ENCODE measurements at places on chromosomes 3 and 15. TPM values are rescaled to one million over a fixed set of nuclear protein-coding genes. Genes with fewer than 3 reads are reported as not detected.

- no peak for DNase-seq
Observed at GRCh38 chr3:64634417-64634816, 53.4 kb downstream of the ADAMTS9 start.

GRCh38 chr15:71780115-71780976 is 30.0 kb upstream of the NR2E3 start:
- DNase-seq: peak; percentile 76

DNA sequence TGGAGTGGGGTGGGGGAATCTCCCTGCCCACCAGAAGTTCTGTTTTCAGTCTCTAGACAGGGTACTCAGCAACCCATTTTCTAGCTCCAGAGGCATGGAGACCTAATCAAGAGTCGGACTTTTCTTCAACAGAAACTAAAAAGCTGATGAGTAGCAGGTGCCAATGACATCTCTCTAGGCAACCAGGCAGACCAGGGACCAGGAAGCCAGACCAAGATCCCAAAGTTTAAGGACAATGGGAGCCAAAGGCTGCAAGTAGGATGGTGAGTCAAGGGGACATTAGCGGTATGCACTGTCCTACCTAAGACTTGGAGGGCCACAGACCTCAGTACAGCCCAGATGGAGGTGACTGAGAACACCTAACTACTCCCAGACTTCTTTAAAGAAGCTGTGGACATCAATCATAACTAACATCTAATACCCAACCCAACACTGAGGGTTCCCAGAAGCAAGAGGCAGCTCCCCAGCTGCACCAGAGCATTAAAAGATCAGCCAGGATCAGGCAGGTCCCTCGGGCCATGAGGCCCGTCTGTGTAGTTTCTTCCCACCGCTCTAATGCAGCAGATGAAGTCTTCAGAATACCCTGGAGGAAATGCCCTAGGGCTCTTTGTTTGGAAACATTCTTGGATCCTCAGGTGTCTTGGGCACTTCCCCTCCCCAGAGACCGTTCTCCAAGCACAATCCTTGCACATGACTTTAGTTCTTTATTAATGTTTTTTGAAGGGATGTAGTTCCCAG is 979 bp downstream of the CCDC71 start:
- DNase-seq: peak; percentile 32

- DNase-seq: no peak
Observed at GRCh38 chr3:41715376-41715775, 246.5 kb downstream of the ULK4 start.

- no peak for DNase-seq
Observed at GRCh38 chr3:52801839-52802238, 7.2 kb downstream of the ITIH3 start.

- DNase-seq: no peak
Observed at GRCh38 chr3:20406611-20407011, 220.6 kb upstream of the SGO1 start.

DNA sequence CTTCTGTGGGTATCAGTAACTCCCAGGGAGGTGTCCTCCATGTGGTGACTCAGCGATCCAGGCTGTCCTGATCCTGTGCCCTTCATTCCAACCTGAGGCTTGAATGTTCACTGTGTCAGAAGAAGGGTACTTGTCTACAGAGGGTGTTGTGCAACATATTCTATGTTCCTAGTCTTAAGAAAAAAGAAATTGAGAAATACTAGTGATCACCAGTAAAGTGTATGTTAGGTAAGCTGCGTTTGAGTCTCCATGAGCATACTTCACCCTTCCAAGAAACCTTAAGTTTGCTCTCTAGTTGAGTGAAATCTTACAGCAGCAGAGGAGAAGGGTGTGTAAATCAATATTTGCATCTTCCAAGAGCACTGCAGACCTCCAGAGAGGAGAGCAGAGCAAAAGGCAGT is 122.2 kb upstream of the SLC24A5 start:
- no peak for DNase-seq

GRCh38 chr3:51873253-51873766 is 2.1 kb downstream of the IQCF5 start:
- no peak for DNase-seq

DNA sequence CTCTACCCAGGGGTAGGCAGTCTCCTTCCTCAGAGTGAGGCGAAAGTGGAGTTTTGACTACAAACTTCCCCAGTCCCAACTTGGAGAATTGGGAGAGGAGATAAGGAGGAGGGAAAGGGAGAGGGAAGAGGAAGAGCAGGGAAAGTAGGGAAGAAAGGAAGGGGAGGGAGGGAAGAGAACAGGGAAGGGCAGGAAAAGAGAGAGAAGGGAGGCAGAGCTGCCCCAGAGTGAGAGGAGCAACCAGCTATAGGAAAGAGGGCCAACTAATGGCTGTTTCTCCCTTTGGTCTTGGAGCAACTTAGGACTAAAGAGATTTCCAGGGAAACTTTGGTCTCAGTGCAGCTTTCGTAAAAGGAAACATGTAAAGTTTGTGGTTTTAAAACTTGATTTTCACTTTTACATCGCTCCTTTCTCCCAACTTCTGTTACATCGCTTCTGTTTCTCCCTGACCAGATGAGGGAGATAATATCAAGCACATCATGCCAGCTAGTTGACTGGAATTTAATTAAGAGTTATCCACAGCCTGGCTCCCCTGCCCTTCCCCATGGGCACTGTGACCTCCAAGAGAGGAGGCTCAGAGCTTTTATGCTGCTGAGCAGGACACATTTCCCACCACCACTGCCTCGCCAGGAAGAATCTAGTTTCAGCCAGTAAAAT is 1.4 kb downstream of the CA12 start:
- DNase-seq: peak; percentile 47

GRCh38 chr15:90040618-90041017 is 39.5 kb downstream of the ZNF710 start:
- no peak for DNase-seq

DNA sequence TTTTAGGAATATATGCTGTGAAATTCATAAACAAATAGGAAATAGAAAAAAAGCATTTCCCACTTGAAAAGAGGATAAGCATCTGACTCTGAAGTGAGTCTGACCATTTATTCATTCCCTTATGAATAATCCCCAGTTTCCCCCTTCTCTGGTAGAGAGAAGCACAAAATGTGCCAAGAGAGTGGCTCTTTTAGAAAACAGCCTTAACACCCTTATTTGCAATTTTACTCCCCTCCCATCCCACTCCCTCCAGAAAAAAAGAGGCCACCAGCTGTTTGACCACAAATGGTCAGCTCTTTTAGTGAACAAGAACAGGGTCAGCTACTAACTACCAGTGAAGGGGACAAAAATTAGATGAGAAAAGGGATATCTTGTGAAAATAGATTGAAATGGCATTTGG is 184.5 kb upstream of the ADAMTS9 start:
- DNase-seq: no peak

DNA sequence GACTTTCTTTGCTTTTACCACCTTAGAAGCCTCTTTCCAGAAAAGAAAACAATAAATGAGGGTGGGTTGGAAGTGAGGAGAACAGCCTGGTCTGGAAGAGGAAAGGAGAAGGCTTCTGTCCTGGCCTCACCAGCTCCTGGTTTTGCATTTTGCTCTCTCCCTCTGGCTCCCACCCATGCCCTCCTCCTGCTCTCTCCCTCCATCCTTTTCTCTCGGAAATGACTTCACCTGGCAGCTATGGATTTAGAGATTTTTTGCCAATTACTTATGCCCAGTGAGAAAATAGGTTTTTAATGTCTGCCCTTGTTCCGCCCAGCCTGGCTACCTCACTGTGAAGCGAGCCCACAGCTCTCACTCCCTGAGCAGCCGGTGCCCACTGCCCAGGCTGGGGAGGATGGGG is 77.9 kb upstream of the NTRK3 start:
- peak; percentile 80 for DNase-seq

- no peak for DNase-seq
Observed at GRCh38 chr3:62462104-62462762, 88.9 kb upstream of the FEZF2 start.

GRCh38 chr3:150523538-150523937 is 22.8 kb downstream of the SERP1 start:
- DNase-seq: no peak

DNA sequence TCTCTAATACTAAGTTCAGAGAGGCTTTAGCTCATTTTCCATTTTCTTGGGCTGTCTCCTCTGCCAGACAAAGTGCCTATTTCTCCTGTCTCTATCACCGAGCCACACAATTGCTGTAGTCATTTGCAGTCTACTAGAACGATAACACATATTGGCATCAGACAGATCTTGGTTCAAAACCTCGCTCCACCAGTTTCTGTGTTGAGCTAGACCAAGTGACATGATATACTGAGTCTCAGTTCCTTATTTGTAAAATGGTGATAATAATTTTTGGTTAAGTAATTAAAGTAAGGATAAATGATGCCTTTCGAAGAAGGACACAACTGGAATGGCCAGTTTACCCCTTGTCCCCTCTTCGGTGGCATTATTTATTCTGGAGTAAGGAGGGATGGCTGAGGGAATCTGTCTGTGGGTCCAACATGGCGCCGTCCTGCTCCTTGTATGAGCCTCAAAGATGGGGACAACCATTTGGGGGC is 398 bp upstream of the RAB7A start:
- DNase-seq: no peak

- no peak for DNase-seq
Observed at GRCh38 chr3:191985691-191986090, 524.7 kb downstream of the PYDC2 start.

DNA sequence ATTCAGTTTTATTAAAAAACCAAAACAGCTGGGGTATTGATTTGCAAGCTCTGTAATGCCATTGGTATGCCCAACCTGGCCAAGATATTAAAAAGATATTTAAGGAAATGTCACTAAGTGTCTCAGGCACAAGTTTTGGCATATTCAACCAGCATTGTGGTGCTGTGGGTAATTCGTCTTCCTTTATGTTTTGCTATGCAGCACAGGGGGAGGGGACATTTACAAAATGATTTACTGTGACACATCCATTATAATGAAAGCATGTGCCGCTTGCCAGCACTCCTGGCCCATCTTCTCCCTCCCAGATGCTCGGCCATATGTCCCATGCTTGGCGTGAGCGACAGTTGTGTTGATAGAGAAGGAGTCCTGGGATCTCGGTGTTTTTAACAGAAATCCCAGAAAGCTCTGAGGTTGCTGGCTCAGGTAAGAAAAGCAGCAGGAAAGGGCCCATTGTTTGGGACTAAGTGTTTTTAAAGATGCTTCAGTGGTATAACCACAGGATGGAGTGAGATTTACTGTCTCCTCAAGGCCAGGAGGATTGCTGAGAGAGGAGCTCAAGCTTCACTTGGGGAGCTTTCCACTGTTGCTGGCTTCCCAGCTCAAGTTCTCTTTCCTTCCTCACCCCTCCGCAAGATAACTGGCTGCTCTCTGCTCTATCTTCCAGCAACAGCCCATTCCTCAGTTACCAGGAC is 158.2 kb upstream of the TSC22D2 start:
- DNase-seq: no peak

- no peak for DNase-seq
Observed at GRCh38 chr3:61699622-61700021, 138.3 kb downstream of the PTPRG start.

DNA sequence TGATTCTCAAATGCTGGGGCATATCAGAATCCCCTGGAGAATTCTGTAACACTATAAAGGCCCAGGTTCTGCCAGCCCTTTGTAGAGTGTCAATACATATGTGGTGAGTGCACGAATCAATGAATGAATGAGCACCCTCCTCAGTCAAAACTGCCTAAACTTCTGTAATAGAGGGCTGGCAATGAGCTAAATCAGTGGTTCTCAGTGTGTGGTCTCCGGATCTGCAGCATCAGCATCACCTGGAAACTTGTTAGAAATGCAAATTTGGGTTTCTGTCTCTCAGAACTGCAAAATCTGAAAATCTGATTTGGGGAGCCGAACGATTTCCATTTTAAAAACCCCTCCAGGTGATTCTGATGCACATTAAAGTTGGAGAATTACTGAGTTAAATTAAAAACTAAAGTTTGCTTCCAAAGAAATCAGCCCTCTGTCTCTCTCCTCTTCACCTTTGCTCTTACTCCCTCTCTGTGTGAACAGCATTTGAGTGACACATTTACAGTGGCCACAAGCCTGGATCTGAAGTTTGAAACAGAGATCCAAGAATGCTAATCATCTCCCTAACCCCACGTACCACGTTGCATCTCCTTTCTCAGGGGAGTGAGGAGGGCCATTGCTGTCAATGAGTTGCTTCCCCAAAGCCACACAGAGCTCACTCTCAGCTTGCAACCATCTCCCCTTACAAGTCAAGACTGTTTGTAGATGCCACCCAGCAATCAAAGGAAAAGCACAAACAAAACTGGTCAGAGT is 109.5 kb downstream of the STAC start:
- no peak for DNase-seq

DNA sequence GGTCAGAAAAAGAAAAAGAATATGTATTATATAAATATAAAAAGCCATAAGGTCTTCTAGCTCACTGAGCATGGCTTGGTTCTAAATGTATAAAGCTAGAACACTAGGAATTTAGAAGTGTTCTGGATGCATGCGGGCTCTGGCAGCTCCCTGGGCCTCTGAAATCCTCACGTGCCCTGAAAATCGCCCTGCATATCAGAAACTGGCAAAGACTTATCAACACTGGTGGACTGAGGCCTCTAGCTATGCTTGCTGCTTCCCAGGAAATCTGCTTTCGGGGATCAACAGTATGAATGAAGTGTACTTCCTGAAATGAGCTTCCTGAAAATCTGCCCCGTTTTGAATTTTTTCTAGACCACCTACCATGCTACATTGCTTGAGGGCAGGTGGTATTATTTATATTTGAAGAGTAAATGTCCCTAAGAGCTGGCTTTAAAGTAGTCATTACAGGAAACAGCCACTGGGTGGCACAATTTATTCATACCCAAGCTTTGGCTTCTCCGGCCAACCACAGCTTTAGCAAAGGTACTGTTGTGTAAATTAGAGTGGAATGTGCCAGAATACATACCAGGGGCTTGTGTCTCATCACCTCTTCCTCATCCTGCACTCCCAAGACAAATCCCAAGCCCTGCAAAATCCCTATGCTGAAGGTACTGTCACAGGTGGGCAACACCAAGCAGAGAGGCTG is 17.7 kb downstream of the CRTAP start:
- peak; percentile 79 for DNase-seq

- DNase-seq: peak; percentile 76
Observed at GRCh38 chr15:71295603-71296314, 180.5 kb downstream of the THSD4 start.

GRCh38 chr3:177642042-177642803 is 444.9 kb upstream of the TBL1XR1 start:
- DNase-seq: no peak

GRCh38 chr3:168091302-168091858 is 4.3 kb downstream of the GOLIM4 start:
- DNase-seq: no peak

DNA sequence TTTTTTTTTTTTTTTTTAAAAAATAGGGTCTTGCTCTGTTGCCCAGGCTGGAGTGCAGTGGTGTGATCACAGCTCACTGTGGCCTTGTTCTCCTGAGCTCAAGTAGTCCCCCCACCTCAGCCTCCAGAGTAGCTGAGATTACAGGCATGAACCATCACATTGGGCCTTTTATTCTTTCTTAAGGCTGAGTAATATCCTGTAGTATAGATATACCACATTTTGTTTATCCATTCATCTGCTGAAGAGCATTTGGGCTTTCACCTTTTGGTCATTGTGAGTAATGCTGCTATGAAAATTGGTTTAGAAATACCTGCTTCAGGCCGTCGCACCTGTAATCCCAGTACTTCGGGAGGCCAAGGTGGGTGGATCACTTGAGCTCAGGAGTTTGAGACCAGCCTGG is 42.6 kb downstream of the PAQR5 start:
- no peak for DNase-seq

Gene IL20RB
- 72.5 TPM for polyA plus RNA-seq

Gene ACSBG1
- polyA plus RNA-seq: 0.03 TPM

Gene GRK7
- 0.08 TPM for polyA plus RNA-seq

Gene TMC3
- polyA plus RNA-seq: not detected

Gene GLDN
- polyA plus RNA-seq: 0.29 TPM

Gene LDHAL6B
- polyA plus RNA-seq: 0.25 TPM
